ENCODE measurements at places on chromosomes 6 and 20.

- DNase-seq: no peak
These were observed 63.8 kb downstream of the GMDS start for GRCh38 chr6:2181567-2181966.

- DNase-seq: no peak
These were observed at the start of gene TMEM200A for GRCh38 chr6:130365166-130366106. Gene TMEM200A, plus strand, starts transcription at chr6:130366017. Its CDS starts 74,406 bp downstream, at chr6:130440423.

DNA sequence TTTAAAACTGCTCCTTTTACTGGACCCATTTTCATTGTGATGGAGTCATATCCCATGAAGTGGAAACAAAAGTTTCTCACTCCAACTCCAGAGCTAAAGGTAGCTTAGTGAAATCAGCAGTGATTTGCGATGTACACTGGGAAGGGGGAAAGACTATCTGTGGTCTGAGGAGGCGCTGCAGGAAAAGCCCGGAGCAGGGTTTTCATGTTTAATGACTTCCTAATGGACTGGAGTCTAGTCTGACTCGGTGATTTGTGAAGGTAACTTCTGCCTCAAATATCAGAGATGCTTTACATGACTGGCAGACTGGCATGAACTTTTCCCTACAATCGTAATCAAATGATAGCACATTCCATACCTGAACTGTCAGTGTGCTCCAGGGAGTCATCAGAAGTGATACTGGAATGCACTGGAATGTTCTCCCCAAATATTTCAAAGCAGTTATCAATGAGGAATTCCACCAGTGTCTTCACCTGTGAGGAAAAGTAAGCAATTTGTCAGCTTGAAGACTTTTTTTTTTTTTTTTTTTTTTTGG lies 7.0 kb downstream of the TAGAP start:
- no peak for DNase-seq

DNA sequence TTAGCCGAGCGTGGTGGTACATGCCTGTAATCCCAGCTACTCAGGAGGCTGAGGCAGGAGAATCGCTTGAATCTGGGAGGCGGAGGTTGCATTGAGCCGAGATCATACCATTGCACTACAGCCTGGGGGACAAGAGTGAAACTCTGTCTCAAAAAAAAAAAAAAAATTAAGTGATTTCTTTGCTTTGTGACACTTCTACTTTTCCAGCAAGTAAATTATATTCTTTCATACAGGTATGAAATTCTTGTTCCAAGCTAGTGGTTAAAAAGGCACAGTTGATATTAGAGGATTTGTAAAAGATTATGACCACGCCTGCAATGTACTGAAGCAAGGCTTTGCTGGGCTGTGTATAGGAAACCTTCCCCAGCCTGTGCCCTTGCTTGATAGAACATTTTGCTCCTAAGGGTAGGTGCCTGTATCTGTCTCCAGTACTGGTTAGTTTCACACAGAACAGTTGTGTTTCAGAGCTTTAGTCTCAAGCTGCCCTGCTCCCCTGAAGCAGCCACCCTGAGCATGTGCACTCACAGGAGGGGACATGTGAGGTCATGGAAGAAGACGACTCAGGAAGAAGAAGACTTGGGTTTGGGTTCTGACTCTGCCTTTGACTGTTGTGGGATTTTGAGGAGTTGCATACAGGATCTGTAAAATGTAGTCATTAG lies 10.2 kb downstream of the PTPN1 start:
- no peak for DNase-seq

GRCh38 chr6:158031381-158032353 lies 50.0 kb downstream of the SYNJ2 start:
- DNase-seq: no peak

- no peak for DNase-seq
These were observed 62.4 kb downstream of the FAM229B start for GRCh38 chr6:112149719-112150263.

DNA sequence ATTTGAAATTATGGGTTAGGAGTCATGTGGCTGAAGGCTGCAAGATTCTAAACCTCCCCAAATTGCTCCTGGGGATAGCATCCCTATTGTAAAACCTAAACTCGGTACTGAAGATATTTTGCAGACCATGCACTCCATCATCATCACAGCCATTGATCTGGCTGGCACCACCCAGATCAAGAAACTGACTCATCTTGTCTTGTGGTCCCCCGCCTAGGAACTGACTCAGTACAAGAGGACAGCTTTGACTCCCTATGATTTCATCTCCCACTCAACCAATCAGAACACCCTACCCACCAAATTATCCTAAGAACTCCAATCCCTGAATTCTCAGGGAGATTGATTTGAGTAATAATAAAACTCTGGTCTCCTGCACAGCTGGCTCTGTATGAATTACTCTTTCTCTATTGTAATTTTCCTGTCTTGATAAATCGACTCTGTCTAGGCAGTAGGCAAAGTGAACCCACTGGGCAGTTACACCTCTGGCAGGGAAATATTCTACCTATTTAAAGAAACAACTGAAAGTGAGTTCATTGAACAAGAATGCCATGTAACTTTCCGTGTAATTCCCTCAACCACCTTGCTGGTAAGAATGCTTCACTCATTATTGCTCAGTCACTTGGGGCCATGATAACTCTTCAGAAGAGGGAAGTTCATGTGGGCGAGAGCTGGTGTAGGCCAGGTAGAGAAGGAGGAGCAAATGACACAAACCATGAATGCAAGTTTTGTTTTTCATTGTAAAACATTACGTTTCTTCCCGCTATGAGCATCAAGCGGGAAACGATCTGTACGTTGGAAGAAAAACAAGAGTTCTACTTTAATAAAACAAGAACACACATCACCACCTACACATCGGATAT lies 602.9 kb upstream of the ARID1B start:
- no peak for DNase-seq

- no peak for DNase-seq
These were observed 117.5 kb upstream of the KCNK16 start for GRCh38 chr6:39440039-39440426.

DNA sequence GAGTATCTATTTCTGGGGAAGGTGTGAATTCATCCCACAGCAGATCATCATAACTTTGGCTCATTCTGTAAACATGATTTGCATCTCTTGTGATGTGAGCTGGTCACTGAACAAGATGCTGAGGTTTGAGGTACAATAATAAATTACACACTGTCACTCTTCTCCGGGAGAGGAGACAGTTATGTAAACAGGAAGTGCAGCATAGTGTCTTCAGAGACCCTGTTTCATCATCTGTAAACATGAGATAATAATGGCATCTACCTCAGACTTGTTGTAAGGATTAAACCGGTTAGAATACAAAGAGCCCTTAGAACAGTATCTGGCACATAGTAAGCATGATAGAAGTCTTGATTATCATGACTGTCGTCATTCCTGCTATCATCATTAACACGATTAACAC lies 125.2 kb downstream of the TBC1D7 start:
- no peak for DNase-seq

GRCh38 chr6:81787313-81788068 lies 35.0 kb upstream of the TENT5A start:
- DNase-seq: no peak

GRCh38 chr6:131212913-131213312 lies 77.6 kb downstream of the AKAP7 start:
- no peak for DNase-seq

All from SIG-M5 (cell line).